ENCODE measurements at places on chromosomes 4 and X.

DNA sequence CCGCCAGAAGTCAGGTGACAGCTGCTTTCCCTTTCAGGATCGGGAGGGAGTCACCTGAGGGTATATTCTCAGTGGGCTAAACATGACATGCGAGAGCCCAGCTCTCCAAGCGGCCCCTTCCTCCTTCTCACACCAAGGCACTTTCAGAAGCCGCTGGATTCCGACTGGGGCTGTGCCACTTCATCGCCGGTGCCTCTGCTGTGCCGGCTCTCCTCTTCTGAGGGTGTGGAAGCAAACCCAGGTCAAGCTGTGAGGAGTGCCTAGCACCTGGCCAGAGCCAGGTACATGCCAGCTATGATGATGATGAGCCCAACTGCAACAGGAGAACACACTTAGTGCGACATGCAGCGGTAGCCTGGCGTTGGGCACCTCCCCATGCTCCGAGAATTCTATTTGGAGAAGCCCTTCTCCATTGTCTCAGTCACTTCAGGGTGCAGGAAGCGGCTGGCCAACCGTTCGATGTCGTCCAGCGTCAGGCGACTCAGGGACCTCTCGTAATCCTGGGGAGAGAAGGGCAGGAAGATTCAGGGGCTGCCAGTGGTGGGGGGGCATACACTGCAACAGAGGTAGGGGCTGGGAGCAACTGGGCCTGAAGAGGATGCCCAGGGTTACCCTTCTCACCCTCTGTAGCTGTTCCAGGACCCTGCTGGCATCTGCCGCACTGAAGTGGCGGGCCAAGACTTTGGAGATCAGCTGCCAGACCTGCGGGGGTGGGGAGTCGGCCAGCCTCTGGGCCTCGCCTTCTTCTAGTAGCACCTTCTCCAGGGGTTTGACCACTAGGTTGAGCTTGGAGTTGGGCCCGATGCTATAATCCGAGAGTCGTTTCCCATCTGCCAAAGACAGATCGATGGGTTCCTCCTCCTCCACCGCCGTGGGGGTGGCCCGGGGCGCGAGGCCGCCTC is 1.0 kb downstream of the UBL4A start:
- no peak for DNase-seq

- no peak for DNase-seq
Measured at GRCh38 chr4:155972098-155972497, 18.4 kb upstream of the CTSO start.

- DNase-seq, result no peak
Measured at GRCh38 chr4:46267866-46268265, 122.1 kb downstream of the GABRA2 start.

DNA sequence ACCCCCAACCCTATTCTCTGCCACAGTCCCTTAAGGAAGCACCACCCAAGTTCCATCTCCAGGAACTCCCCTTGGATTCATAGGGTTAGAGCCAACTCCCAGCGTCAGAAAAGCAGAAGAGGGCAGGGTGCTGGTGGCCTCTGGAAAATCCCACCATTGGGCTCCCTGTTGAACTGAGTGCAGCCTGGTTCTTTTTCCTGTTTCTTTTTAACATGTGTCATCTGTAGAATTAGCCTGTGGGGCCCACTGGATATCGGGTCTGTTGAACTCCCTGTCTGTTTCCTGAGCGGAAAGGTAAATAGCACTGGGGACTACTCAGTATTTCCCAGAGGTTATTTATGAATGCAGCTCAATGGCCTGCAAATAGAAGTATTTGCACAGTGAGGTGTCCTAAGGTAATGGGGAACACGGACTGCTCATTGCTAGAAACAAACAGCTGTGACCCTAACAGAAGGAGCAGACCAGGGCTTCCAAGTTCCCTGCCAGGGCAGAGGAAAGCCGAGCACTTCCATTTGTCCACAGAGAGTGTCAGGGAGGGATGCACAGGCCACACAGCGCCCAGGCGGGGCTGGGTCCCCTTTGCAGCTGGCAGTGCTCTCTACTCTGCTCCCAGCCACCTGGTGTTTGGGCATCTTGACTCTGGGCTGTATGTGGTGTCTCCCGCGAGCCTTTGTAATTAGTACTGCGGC is 102.6 kb downstream of the FHDC1 start:
- DNase-seq, result no peak

DNA sequence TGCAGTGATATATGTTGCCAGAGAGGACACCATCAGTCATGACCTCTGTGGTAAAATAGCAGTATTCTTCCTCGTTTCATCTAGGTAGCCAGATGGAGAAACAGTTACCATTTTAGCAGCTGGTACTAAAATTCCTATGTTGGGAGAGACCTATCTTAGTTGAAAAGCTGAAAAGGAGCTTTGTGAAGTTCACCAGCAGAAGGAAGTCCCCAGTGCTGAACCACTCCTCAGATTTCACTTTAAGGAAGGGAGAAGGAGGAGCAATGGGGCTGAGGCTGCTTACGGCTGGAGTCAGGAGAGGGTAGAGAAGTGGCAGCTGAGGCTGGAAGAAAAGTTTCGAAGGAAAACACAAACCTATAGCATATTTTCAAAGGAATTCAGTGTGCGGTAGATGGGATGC is 103.7 kb downstream of the ATXN3L start:
- no peak for DNase-seq
